Omental fat pad (tissue), 4 donors: ENCODE measurements at places on chromosomes 16 and 17. TPM values are rescaled to one million over a fixed set of nuclear protein-coding genes. Genes with fewer than 3 reads are reported as not detected.

- no peak for DNase-seq
Measured at GRCh38 chr16:63856537-63856936, 1265.3 kb downstream of the CDH11 start.

- no peak for DNase-seq
Measured at GRCh38 chr17:4599505-4600281, 15.4 kb downstream of the SMTNL2 start.

DNA sequence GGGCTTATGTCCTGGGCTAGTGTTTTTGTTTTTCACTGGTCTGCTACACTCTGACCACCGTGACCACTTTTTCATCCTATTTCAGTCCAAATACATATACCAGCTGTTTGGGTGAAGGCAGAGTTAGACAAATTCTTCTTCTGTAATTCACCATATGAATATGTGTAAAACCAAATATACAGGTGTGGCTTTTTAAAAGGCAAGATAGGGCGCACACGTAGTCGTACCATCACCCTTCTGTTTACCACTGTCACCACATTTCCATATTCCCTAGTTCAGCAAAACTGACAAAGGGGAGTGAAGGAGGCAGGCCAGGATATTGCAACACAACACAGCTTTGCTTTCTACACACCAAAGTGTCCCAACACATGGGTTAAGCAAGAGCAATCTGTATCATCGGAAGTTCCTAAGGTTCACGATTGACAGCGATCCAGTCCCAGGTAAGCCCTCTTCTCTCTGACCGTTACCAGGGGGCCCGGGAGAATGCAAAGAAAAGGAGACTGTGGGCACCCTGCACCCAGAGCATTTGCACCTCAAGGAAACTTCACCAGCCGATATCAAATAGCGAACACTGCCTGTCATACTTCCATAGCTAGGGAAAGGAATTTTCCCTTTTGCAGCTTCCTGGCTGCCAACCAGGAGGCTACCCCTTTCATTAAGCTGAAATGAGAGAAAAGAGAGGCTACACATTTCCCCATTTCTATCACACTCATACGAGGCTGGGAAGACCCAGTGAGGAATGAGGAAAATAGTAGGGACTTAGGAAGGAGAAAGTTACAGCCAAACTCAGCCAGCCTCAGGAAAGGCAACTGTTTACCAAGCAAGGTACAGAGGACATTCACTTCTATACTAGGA lies 23.1 kb downstream of the CREBBP start:
- no peak for DNase-seq

- DNase-seq, result no peak
Measured at GRCh38 chr17:63325808-63326207, 120.3 kb downstream of the CYB561 start.

DNA sequence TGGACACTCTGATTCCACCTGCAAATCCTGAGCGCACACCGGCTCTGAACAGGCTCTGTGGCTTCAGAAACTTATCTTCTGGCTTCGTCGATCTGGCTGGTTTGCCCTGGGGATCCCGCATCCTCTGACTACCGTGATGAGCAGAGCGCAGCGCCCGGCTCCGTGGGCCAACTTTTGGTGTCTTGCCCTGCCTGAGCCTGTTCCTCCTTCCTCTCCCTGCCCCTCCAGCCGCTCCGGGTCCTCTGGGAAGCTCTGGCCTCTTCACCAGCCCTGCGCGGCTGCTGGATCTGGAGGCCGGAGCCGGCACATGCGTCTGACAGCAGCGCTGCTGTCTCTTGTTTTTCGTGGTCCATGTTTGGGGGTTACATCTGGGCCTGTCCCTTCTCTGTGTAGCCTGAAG lies 65.6 kb downstream of the JPH3 start:
- no peak for DNase-seq

GRCh38 chr17:39963829-39964228 lies 1.0 kb downstream of the GSDMA start:
- no peak for DNase-seq

DNA sequence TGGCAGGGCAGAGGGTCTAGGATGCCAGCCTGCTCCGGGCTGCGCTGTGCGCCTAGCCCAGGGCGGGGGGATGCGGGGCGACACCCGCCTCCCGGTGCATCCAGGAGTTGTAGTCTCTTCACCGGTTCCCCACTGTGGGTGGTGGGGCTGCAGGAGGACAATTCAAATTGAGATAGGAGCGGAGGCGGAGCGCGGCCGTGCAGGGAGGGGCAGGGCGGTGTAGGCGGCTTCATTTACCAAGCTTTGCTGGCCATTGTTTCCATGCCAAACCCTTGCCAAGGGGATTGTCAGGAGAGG lies 2047.4 kb downstream of the TP53TG3F start:
- no peak for DNase-seq

DNA sequence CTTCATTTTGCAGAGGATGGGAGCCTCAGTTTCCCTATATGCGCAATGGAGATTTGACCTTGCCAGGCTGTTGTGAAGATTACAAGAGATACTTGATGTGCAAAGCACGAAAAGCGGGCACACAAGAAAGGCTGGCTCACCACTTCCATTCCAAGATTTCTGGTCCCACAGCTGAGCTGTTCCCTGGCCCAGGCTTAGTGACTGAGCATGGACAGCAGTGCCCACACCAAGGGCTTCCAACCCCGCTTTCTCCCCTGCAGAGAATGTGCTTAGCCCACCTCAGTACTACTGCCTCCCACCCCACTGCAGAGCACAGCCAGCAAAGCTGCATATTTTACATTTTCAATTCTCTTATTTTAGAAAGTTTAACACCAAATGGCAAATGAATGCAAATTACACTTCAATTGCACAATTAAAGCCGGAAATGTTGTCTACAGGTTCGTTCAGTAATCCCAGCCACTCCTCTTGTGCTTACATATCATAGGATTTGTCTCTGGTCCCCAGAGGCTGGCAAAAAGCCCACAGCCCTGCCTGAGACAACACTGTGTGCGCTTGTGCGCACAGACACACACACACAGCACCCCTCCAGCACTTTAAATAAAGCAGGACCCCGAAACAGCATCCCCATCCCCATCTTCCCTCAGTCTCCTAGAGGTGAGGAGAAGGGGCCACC lies 51.8 kb downstream of the VAC14 start:
- DNase-seq, result no peak

DNA sequence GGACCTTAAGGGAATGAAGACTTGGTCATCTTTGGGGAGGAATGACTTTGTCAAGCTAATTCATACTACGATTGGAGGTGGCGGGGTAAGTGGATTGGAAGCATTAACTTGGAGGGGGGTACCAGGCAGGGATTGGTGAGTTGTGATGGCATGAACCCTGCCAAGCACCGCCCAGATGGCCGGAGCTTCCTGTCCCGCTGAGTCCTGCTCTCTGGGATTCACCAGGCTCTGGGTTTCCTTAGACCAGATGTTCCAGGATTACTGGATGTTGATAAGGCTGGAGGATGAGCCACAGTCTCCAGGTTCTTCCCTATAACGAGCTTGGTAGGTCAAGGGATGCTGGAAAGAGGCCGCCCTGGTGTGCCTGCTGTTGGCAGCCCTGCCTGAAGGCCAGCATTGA lies 154.9 kb downstream of the SDK2 start:
- DNase-seq, result no peak

DNA sequence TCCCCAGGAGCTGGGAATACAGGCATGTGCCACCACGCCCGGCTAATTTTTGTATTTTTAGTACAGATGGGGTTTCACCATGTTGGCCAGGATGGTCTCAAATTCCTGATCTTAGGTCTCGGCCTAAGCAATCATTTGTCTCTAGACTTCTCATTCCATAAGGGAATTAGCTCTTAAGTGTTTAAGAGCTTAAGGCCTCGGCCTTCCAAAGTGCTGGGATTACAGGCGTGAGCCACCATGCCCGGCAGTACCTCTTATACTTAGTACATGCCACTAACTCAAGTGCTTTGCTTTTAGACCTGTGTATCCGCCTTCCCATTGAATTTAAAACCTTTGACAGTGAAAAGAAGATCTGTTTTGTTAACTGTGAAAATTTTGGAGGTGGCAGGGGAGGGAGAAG lies 16.6 kb upstream of the IL21R start:
- no peak for DNase-seq

- DNase-seq, result no peak
Measured at GRCh38 chr16:87042551-87043230, 274.5 kb downstream of the C16orf95 start.

DNA sequence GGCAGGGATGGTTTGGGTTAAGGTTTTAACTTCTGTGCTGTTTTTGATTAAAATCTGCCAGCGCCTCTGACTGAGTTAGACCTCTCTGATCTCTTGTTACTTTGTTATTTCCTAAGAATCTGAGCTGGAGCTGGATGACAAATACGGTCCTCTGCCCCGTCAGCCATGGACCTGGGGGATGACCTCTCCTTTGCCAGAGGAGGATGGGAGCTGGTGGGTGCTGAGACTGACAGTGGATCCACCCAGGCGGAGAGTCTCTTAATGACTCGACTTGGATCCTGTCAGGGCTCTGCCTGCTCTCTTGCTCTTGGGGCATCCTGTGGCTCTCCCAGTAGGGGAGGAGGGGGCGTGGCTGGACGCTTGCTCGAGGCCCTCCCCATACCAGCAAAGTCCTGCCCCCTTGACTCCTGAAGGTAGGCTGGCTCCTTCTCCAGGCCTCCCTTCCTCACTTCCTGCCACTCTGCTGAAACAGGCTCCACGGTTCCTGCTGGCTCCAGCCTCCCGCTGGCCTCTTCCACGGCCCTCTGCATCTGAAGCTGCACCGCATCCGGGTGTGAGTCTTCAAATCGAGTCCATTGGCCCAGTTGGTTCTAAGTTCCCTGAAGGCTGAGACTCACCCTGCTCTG lies 24.8 kb upstream of the MAP3K14 start:
- DNase-seq, result peak; percentile 45

- DNase-seq, result no peak
Measured at GRCh38 chr17:39820541-39820940, 43.6 kb downstream of the IKZF3 start.

GRCh38 chr16:30007378-30007895 lies 3.4 kb downstream of the DOC2A start:
- DNase-seq, result no peak

DNA sequence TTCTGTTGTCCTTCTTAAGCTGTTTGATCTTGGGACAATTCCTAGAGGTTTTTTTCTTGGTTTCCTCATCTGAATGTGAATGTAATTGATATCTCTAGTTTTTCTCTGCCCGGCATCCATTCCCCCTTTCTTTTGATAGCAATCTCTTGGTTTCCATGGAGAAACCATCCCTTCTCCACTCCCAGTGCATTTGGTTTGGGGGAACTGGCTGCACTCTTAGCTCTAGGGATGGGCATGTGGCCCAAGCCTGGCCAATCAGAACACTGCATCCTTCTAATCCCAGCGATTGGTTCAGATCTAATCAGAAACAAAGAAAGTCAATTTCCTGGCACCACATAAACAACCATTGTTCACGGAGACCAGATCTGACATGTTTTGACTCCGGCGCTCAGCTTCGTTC lies 45.1 kb downstream of the IRX3 start:
- DNase-seq, result no peak

GRCh38 chr17:37239690-37240334 lies 136.0 kb upstream of the C17orf78 start:
- DNase-seq, result no peak

DNA sequence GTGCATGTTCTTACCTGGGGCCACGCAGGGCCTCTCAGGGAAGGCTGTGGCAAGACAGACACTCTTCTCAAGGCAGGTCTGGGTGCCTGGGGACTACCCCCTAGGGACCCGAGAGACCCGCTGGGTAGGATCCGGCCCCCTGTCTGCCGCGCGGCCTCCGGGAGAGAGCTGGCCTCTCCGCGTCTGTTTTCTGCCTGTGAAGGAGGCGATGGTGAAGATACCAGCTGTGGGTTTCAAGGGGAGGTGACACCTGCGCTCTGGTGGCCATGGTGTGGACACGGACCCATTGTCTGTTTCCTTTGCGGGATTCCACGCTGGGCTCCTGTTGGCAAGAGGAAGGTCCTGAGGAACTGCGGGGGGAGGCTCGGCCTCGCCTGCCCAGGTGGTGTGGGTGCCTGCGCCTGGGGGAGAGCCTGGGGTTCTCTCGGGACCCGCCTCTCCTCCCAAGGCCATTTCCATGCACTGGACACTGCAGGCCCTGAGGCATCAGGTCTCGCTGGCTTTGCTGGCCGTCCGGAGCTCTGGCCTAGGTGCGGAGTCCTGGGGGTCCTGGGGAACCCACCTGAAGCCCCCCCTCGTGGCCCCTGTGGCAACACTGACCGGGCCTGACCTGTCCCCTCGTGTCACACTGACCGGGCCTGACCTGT lies 12.2 kb upstream of the METRNL start:
- DNase-seq, result no peak

DNA sequence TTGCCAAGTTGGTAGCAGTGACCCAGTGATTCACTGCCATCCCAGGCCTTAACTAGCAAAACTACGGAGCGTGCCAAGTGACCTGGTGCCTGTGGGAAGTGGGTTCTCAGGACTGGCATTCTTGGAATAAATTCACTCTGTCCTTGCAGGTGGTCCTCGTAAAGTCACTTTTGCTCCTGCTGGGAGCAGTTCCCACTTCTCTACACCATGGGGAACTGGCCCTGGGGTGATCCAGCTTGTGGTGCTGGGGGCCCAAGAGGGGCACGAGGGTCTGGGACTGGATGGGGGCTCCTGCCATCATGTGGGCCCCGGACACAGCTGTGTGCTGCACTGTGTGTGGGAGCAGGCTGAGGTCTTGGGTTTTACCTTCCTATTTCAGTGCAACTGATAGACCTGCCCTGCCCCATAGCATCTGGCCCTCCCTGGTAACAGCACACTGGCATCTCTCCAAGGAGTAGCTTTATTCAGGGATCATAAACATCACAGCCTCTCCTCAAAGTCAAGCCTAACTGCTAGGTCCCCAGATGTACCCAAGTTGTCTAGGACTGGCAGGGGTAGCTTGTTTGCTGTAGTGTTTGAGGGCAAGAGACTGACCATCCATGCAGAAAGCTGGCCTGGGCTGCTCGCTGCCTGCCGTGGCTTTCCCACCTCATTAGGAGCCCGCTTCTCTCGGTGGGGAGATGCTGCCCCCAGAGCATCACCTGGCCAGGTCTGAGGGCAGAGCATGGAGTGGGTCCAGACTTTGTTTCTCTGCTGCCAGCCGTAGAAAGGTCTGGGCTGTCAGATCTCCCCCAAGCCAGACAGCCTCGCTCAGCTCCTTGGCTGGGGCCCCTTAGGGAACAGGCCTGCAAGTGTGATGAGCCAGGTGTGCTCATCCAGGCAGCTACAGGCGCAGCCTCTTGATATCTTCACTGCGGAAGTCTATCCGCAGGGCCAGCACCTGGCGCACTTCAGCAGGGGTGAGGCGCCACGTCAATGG lies 26.0 kb downstream of the FCSK start:
- DNase-seq, result no peak

GRCh38 chr17:10192461-10192860 lies 5.9 kb downstream of the GAS7 start:
- DNase-seq, result no peak

The DOC2B gene
- total RNA-seq, result 9.9 TPM

The KRTAP4-1 gene
- not detected for total RNA-seq

The MTSS2 gene
- total RNA-seq, result 70.1 TPM

The CETP gene
- total RNA-seq, result 2.1 TPM

The OTOP3 gene
- total RNA-seq, result not detected

The PRAC2 gene
- not detected for total RNA-seq
